ENCODE measurements at places on chromosomes 11 and 22. TPM values are rescaled to one million over a fixed set of nuclear protein-coding genes. Genes with fewer than 3 reads are reported as not detected.
A peak's percentile ranks its signal among the peaks of the same experiment; 100 is the strongest.

GRCh38 chr11:8501836-8502235, 92.2 kb downstream of the STK33 start:
- DNase-seq: no peak

The MMP7 gene
- not detected for polyA plus RNA-seq

GRCh38 chr22:22910272-22911240, 22.9 kb downstream of the IGLL5 start:
- DNase-seq: no peak

GRCh38 chr11:73205661-73206343, 12.3 kb upstream of the P2RY2 start:
- no peak for DNase-seq

The IL17REL gene
- not detected for polyA plus RNA-seq

DNA sequence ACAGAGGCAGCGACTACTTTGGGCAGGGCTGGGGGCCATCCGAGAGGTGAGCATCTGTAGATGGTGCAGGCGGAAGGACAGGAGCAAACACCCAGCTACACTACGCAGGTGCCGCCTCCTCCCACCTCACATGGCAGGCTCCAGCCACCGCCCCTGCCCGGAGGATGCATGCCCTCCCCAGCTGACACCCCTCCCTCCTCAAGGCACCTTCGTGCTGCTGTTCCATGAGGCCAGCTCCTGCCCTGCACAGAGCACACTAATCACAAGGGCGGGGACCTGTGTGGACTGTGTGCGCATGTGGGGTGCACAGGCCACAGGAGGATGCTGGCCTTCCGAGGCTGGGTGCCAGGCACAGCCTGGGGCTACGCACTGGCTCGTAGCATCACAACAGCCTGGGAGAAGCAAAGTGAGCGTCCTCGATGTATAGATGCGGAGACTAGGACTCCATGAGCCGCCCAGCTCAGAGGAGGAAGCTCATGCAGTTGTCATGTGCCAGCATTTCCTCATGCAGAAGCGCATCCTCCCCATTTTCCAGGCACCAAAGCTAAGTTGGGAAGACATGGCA, 32.8 kb upstream of the HMOX1 start:
- DNase-seq: no peak

- DNase-seq: no peak
These were observed 18.5 kb downstream of the MGAT3 start for GRCh38 chr22:39475337-39475736.

GRCh38 chr11:69950120-69950519, 128.0 kb upstream of the ANO1 start:
- no peak for DNase-seq

GRCh38 chr11:64305691-64306562, 603 bp downstream of the ESRRA start:
- DNase-seq: peak; percentile 68

DNA sequence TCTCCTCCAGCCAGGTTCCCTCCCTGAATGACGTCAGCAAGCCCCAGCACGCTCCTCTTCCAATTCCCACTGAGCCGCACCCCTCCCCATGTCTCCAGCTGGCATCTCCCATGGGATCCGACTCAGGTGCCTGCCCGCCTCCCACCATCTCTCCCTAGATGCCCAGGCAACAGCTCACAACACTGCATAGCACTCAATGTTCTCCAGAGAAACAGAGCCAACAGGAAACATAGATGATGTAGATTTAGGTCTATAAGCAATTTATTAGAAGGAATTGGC, 532.3 kb downstream of the BRD1 start:
- DNase-seq: no peak

- no peak for DNase-seq
These were observed 28.6 kb downstream of the PTPRJ start for GRCh38 chr11:48008951-48009270.

DNA sequence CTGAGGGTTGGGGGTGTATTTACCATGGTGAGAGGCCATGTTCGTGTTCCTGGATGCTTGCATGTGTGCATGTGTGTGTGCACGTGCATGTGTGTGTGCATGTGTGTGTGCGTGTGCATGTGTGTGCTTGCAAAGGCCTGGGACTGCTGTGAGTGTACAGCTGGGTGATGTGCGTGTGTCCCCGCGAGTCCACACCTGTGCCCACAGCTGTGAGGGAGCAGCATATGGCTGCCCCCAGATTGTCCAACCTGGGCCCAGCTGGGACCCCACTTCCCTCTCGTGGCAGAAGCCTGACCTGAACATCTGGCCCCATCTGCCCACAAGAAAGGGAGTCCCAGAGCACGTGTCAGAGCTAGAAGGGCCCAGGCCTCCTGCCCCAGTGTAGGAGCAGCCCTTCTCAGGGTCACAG, 8.4 kb upstream of the CD248 start:
- no peak for DNase-seq

GRCh38 chr11:1734641-1735081, 15.7 kb downstream of the IFITM10 start:
- no peak for DNase-seq

DNA sequence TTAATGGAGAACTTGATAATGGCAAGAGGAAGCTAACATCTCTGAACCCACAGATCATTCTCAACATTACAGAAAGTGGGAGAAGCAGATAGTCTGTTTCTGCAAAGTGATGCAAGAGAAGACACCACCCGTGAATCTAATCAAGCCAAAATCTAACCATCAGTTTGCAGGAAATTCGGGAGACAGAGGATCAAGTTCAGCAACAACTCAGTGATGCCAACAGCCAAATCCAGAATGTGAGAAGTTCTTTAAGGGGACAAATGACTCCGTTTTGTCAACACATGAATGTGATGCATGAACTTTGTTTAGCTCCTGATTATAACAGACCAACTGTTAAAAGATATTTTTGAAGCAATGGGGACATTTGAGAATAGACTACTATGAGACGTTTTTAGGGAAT, 95.2 kb upstream of the LDLRAD3 start:
- DNase-seq: no peak

The TMEM121B gene
- polyA plus RNA-seq: 4.7 TPM

DNA sequence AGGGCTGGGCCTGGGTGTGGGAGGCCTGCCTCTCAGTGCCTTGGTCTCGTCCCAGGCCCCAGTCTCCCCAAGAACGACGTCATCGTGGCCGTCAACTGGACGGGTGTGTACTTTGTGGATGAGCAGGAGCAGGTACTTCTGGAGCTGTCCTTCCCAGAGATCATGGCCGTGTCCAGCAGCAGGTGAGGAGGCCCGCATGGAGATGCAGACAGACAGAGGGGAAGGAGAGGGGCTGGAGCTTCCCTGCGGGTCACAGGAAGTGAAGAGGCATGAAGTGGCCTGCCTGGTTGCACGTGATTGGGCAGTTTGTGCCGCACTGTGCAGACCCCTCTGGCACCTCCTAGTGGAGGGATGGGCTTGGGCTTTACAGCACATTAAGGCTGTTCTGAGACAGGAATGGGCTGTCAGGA, 70.4 kb downstream of the MYO7A start:
- DNase-seq: no peak

DNA sequence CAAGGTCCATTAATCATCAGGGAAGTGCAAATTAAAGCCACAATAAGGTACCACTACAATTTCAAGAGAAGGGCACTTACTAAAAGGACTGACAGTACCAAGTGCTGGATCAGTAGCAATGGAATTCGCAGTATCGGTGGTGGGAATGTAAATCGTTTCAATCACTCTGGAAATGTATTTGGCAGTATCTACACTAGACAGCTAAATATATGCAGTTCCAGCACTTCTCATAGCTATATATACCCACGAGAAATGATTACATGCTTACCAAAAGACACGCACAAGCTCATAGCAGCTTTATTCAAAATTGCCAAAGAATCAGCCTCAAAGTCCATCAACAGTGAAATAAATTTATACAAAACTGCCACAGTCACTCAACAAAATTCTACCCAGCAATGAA, 4.4 kb upstream of the ZNF280B start:
- DNase-seq: no peak

The B3GAT1 gene
- polyA plus RNA-seq: 0.22 TPM

- DNase-seq: no peak
These were observed 47.5 kb downstream of the FAM181B start for GRCh38 chr11:82686211-82686610.

DNA sequence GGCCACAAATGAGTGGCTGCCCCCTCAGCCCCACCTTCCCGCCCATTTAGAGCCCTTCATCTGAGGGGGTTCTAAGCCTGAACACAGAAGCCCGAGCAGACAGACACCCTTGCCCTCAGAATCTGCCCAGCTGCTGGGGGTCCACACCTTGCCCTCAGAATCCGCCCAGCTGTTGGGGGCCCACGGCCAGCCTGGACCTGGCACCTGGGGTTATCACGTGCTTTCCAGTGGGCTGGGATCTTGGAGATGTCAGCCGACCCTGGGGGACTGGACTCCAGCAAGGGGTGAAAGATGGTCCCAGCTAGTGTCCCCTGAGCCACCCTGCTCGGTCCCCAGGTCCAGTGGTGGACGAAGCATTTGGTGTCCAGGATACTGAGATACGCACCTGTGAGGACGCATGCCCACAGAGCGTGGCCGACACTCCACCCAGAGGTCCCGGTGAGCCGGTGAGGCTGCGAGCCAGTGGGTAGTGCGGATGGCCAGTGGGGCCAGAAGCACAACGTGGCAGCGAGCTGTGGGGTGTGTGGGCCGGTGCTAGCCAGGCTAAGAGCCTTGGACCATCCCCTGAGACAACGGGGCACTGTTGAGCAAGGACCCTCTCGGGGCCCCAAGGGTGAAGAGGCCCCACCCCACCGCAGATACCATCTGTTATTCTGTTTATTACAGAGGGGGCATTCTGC, 3.1 kb upstream of the CTSD start:
- DNase-seq: no peak

GRCh38 chr11:134364261-134364660, 32.5 kb downstream of the GLB1L2 start:
- DNase-seq: no peak

DNA sequence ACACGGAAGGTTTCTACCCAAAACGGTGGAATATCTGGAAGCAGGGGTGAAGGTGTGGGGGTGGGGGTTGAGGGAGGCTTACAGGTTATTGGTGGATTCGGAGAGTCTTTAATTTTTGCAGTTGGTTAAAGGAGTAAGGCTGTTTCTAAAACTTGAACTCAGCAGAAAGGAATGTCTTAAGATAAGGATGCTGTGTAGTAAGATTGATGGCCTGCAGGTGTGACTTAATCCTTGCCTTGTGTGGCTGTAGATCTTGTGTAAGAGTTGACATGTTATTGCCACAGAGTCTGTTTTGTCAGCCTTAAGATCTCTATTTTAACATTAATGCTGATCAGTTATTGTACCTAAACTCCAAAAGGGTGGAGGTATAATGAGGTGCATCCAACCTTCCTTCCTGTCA, 16.4 kb upstream of the OR6M1 start:
- DNase-seq: peak; percentile 40

GRCh38 chr11:69830086-69830485, 10.9 kb upstream of the FGF3 start:
- no peak for DNase-seq

DNA sequence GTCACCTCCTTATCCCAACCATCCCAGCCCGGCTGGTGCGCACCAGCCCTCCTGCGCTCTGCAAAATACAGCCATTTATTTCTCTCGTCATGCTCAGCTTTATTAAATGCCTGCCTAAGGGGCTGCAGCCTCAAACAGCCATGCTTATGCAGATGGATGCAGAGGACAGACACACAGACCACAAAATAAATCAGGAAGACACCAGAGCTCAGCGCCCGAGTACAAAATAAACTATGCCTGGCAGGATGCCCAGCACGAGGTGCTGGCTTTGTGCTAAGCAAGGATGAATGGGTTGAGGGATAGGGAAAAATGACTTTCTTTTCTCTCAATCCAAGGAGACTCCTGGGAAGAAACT, 70.5 kb downstream of the RPUSD4 start:
- peak; percentile 91 for DNase-seq

The RNASEH2C gene
- 20.0 TPM for polyA plus RNA-seq

The OR4P4 gene
- 0.13 TPM for polyA plus RNA-seq

The OR2D2 gene
- polyA plus RNA-seq: not detected

DNA sequence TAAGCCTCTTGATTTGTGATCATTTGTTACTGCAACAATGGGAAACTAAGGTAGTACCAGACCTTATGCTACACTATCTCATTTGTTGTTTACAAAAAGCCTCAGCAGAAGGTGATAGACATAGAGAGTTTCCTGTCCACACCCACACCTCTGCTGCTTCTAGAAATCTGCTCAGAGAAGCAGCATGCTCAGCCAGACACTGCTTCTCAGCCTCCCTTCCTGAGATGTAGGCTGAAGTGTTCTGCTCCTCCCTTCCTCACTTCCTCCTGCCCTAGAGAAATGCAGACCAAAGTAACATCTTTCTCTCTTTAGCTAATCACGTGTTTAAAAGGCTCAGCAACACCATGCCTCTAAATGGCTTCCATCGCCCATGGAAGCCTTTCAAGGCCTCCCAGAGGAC, 88.4 kb downstream of the SLC1A2 start:
- DNase-seq: no peak

The YAP1 gene
- 69.6 TPM for polyA plus RNA-seq
